ENCODE measurements at places on chromosomes 1 and 21. TPM values are rescaled to one million over a fixed set of nuclear protein-coding genes. Genes with fewer than 3 reads are reported as not detected.
A peak's percentile ranks its signal among the peaks of the same experiment; 100 is the strongest.

DNA sequence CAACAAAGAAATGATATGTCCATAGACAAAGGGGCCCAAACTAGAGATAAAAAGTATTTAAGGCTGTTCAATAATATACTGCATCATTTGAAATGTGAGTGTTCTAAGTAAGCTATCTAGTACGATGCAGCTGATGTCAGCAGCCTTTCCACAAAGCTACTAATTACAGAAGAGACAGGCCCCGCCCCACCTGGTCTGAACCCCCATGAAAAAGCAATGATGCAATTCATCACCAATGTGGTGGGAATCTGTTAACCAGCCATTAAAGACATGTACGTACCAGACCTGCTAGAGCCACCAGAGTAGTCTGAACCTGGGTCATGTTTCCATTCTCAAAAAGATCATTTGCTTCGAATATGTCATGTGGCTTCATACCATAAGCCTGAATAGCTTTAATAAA, 25.1 kb downstream of the CNN3 start:
- H3K27me3 ChIP-seq = no peaks in the 10 kb centered on the region
- H3K4me1 ChIP-seq = peaks cover 10% of the 10 kb centered on the region
- no peaks in the 10 kb centered on the region for H3K36me3 ChIP-seq
- H3K4me3 ChIP-seq = no peak overlapping the region

Gene CHI3L1
- not detected for total RNA-seq

Gene COP1
- 52.3 TPM for total RNA-seq

GRCh38 chr1:86018283-86018923, 138.2 kb downstream of the COL24A1 start:
- H3K27me3 ChIP-seq = no peaks in the 10 kb centered on the region
- DNase-seq = no peak
- no peaks in the 10 kb centered on the region for H3K36me3 ChIP-seq
- no peak overlapping the region for H3K27ac ChIP-seq
- H3K4me1 ChIP-seq = no peaks in the 10 kb centered on the region

- no peak overlapping the region for H3K4me3 ChIP-seq
- H3K27me3 ChIP-seq = peaks cover 1% of the 10 kb centered on the region
- DNase-seq = no peak
- H3K27ac ChIP-seq = no peak overlapping the region
- peaks cover 2% of the 10 kb centered on the region for H3K4me1 ChIP-seq
- H3K36me3 ChIP-seq = no peaks in the 10 kb centered on the region
Measured at GRCh38 chr1:111556325-111557037, 53.0 kb upstream of the ADORA3 start.

Gene SIK1
- 14.2 TPM for total RNA-seq

Gene S100A7
- total RNA-seq = not detected

DNA sequence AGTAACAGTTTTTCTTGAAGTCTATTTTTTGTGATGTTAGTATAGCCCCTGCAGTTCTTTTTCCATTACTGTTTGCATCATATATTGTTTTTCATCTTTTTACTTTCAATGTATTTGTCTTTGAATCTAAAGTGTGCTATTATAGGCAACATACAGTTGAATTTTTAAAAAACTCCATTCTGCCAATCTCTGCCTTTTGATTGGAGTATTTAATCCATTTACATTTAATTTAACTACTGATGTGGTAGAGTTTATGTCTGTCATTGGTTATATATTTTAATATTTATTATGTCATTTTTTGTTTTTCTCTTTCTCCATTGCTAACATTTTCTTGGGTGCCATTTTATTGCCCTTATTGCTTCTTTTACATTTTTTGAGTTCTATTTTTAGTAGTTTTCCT, 296.3 kb downstream of the HMCN1 start:
- no peaks in the 10 kb centered on the region for H3K4me1 ChIP-seq
- no peak overlapping the region for H3K27ac ChIP-seq

DNA sequence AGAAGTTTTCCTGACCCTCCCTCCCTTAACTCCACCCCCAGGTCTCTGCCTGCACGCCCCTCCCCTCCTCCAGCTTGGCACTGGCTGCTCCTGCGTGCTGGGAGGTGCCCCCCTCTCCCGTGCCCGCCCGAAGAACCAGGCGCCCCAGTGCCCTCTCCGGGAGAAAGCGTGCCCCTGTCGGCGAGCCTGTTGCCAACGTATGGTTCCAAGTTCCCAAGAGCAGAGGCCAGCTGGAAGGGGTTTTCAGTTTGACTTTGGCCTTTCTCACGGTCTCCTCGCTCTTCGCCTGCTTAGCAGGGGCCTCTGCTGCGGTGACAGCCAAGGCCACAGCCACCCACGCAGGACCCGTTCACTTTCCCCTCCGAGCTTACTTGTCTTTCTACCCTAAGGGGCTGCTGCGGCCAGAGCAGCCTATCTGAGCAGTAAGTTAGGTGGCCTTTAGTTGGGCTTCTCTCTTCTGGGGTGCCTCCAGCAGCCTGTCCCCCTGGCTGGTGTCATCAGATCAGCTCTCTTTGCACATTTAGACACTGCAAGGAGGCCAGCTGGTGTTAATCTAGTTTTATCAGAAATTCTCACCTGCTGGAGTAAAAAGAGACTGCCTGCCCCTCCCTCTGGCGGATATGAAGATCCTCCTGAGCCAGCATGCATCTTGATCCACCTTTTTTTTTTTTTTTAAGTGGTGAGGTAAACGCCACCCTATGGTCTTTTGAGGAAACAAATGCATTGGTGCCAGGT, 1.5 kb downstream of the STUM start:
- H3K4me1 ChIP-seq = peaks cover 25% of the 10 kb centered on the region
- DNase-seq = peak; percentile 38
- no peaks in the 10 kb centered on the region for H3K36me3 ChIP-seq

DNA sequence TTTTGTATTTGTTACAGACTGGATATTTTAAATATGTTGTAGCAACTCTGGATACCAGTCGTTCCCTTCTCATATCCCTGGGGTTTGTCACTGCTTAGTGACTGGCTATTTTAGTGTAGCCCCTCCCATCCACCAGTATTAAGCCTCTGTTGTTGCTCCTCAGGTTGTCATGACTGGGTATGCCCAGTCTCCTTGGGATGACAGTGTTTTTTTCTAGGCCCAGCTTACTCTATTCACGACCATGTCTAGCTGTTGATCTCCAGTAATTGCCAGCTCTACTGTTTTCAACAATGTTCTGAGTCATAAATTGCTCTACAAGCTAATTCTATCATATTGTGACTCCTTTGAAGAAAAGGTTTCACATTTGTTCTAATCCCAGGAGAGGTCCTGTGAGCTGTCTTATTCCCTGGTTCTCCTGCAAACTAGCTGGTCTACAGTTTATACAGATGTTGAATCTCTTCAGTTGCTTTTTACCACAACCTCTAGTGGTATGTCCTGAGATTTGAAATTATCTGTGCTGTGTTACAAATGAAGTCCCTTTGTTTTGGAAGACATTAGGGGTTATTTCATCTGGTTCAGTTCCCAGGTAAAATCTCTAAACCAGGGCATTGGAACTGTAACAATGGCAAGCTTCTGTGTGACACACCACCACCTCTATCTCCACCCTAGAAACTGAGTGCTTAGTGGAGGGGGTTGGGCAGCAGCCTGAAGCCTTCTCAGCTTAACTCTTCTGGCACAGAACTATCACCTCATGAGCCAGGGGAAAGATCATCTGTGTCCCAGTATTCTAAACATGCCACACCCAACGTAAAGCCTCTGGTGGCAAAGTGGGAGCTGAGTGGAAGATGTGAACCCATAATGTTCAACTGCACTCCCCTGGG, 124.6 kb downstream of the TRIM33 start:
- peak overlapping the region; percentile 18 for H3K27ac ChIP-seq
- H3K4me1 ChIP-seq = peaks cover 2% of the 10 kb centered on the region
- H3K36me3 ChIP-seq = peaks cover 20% of the 10 kb centered on the region
- DNase-seq = no peak
- no peak overlapping the region for H3K4me3 ChIP-seq

DNA sequence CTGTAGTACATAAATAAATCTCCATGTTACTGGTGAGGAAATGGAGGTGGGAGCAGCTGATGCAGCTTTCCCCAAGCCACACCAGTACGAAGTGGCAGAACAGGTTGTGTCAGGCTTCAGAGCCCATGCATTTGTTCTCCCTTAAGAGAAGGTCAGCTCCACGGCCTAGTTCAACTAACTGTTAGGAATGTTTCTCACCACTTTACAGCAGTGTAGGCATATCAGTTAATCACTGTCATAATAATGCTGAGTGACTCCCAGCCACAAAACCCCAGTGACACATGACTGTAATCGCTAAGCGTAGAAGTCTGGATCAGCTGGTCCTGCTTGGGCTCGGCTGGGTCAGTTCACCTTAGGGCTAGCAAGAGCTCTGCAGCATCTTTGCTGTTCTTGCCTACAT, 90.4 kb downstream of the VPS26C start:
- no peak for DNase-seq
- H3K27me3 ChIP-seq = peaks cover 2% of the 10 kb centered on the region
- no peak overlapping the region for H3K4me3 ChIP-seq
- H3K36me3 ChIP-seq = no peaks in the 10 kb centered on the region
- peaks cover 3% of the 10 kb centered on the region for H3K4me1 ChIP-seq

GRCh38 chr1:23899070-23899469, 14.1 kb downstream of the CNR2 start:
- peaks cover 2% of the 10 kb centered on the region for H3K4me1 ChIP-seq
- H3K27ac ChIP-seq = no peak overlapping the region
- no peak for DNase-seq

DNA sequence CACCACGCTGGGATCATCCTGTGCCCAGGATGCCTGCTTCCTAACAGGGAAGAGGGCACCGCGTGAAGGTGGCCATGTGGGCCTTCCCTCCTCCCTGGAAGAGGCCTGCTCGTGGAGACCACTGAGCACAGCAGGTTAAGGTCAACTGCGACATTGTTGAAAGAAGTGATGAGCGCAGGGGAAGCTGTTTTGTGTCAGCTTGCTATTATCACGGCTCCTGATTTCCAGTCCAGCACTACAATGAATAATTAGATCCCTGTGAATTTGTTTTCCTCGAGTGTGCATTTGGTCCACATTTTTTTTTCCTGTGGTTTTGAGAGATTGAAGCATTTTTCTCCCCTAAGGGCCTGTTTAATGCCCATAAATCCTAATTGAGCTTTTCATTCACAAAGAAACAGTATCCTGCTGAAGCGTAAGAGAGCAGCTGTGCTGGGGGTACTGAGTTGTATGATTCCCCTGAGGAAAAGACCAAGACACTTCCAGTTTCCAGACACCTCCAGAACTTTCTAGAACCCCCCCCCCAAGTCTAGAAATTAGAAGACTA, 204.9 kb downstream of the KCNJ6 start:
- peak overlapping the region; percentile 92 for H3K27ac ChIP-seq
- DNase-seq = no peak
- H3K27me3 ChIP-seq = peaks cover 10% of the 10 kb centered on the region
- H3K4me3 ChIP-seq = peak overlapping the region; percentile 81
- peaks cover 30% of the 10 kb centered on the region for H3K4me1 ChIP-seq

GRCh38 chr1:150965605-150966004, 9.0 kb downstream of the CERS2 start:
- H3K36me3 ChIP-seq = peaks cover 15% of the 10 kb centered on the region
- no peak for DNase-seq
- H3K27ac ChIP-seq = no peak overlapping the region
- H3K4me3 ChIP-seq = no peak overlapping the region

GRCh38 chr21:36636016-36636415, 62.9 kb upstream of the SIM2 start:
- H3K4me3 ChIP-seq = no peak overlapping the region
- peaks cover 10% of the 10 kb centered on the region for H3K27me3 ChIP-seq
- H3K36me3 ChIP-seq = peaks cover 28% of the 10 kb centered on the region
- no peak for DNase-seq
- peaks cover 23% of the 10 kb centered on the region for H3K4me1 ChIP-seq

DNA sequence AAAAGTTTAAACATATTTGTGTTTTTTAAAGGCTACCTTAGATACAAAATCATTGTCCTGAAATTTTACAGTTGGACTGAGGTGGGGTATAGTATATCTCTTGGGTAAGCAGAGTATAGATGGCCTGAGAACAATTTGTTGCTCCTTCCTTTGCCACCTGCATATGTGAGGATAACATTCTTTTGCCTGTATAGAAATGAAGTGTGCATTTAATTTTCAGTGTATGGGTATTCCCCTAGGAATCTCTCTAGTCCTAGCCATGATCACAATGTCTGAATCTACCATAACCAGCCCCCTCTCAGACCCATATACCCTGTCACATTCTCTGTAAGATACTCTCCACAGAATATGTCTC, 1.9 kb upstream of the FCGR2A start:
- no peak for DNase-seq
- no peaks in the 10 kb centered on the region for H3K4me1 ChIP-seq
- no peak overlapping the region for H3K4me3 ChIP-seq

- no peak overlapping the region for H3K4me3 ChIP-seq
- DNase-seq = no peak
- no peaks in the 10 kb centered on the region for H3K27me3 ChIP-seq
- no peaks in the 10 kb centered on the region for H3K36me3 ChIP-seq
- no peak overlapping the region for H3K27ac ChIP-seq
Measured at GRCh38 chr1:64766429-64766828, 21.6 kb downstream of the RAVER2 start.

DNA sequence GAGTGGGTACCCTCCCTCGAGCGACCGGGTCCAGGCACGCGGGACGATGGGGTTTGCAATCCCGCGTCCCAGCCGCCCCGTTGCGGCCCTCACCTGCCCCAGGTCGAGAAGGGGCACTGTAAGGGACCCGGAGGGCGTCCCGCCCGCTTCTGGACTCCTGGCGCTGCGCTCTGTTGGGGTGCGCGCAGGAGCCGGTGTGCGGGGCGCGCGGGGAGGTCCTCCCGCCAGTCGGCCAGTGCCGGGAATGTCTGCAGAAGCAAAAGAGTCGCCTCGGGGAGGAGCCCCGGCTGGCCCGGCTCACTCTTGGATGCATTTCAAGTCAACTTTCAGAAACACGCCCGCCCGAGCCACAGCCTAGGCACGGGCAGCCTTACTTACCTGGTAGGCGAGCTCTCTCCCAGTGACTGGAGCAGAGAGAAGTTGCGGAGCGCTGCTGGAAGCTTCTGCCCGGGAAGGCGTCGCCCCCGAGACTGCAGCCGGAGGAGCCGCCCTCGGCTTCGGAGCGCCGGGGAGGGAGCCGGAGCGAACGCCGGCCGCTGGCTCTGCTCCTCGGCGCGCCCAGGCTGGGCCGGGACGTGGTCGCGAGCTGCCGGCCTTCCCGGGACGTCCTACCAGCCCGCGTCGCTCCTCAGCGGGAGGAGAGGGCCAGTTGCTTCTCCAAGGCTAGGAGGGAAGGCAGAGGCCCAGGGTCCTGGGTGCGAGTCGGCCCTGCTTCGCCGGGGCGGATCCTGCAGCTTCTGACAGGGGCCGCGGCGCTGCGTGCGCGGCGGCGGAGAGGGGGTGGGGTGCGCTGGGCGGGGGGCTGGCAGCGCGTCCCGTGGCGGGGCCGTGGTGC, at the start of gene LMX1A:
Gene LMX1A (minus strand): TSS at position 739 of the 835 bp plus-strand sequence. CDS start 1,156 bp downstream, outside the sequence.
- H3K4me1 ChIP-seq = peaks cover 20% of the 10 kb centered on the region
- H3K36me3 ChIP-seq = no peaks in the 10 kb centered on the region
- DNase-seq = peak; percentile 42
- peaks cover 29% of the 10 kb centered on the region for H3K27me3 ChIP-seq
- peak within 1 kb of the TSS; percentile 81 for H3K4me3 ChIP-seq

Gene TRIM58
- total RNA-seq = 5.2 TPM

GRCh38 chr1:74271503-74271902, 36.3 kb downstream of the TNNI3K start:
- DNase-seq = no peak
- H3K4me3 ChIP-seq = no peak overlapping the region
- H3K27ac ChIP-seq = no peak overlapping the region
- H3K36me3 ChIP-seq = no peaks in the 10 kb centered on the region

All from glutamatergic neuron (in vitro differentiated cells).